Stimulated activated CD4-positive, alpha-beta T cell treated with anti-CD3 and anti-CD28 coated beads, Interleukin-15, amount 100 ng/mL, for 1 hour (primary cell): ENCODE measurements at places on chromosomes 2 and 18.

GRCh38 chr2:181686576-181687185 is 6.4 kb upstream of the NEUROD1 start:
- DNase-seq, result no peak

DNA sequence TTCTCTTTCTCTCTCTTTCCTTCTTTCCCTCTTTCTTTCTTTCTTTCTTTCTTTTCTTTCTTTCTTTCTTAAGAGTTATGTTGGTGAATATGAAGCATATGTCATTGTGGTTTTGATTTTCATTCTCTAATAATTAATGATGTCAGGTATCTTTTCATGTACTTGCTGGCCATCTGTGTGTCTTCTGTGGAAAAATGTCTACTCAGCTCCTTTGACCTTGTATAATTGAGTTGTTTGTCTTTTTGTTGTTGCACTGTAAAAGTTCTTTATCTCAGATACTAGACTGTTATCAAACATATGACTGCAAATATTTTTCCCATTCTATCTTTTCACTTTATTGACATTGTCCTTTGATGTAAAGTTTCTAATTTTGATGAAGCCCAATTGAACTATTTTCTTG is 645.1 kb downstream of the CNTNAP5 start:
- no peak for DNase-seq

GRCh38 chr18:3305354-3305762 is 43.4 kb downstream of the MYL12B start:
- no peak for DNase-seq

- no peak for DNase-seq
Observed at GRCh38 chr2:169049142-169049541, 18.0 kb upstream of the ABCB11 start.
